Stimulated activated CD8-positive, alpha-beta memory T cell treated with anti-CD3 and anti-CD28 coated beads, Interleukin-2, amount 100 ng/mL, for 48 hours (primary cell): ENCODE measurements at places on chromosomes 3 and 15.

GRCh38 chr15:66472176-66472999, 25.2 kb downstream of the SNAPC5 start:
- DNase-seq, result no peak

GRCh38 chr3:44355362-44356033, 16.9 kb downstream of the TCAIM start:
- DNase-seq, result no peak

GRCh38 chr3:188581365-188581764, 427.4 kb downstream of the LPP start:
- DNase-seq, result no peak

DNA sequence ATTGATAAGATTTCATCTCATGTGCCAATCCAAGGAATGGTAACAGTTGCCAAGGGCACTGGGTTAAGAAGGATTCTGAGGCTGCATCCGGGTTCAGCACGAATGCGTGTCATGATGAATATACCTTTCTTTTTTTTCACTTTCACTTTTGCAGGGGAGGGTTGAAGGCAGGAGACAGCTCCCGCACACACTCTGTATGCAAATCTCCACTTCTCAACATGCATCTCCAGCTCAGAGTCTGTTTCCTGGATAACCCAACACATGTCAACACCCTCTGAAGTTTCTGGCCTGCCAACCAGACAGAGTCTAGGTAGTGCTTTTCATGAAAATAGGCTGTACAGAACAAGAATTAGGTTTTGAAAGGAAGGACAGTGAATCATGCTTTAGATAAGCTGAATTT, 21.6 kb downstream of the B4GALT4 start:
- no peak for DNase-seq
